Thyroid gland (tissue), 4 donors: ENCODE measurements at places on chromosomes 7 and 10. TPM values are rescaled to one million over a fixed set of nuclear protein-coding genes. Genes with fewer than 3 reads are reported as not detected.

Gene FAS
- 9.4 TPM for total RNA-seq

Gene MUC3A
- total RNA-seq = 0.22 TPM

Gene TET1
- 7.4 TPM for total RNA-seq

Gene ACTR3C
- total RNA-seq = 28.1 TPM

Gene UNCX
- total RNA-seq = not detected

Gene STN1
- total RNA-seq = 37.1 TPM

Gene AZGP1
- 3.1 TPM for total RNA-seq

- H3K4me3 ChIP-seq = no peak overlapping the region
- H3K36me3 ChIP-seq = no peaks in the 10 kb centered on the region
- DNase-seq = no peak
- no peak overlapping the region for H3K27ac ChIP-seq
Measured at GRCh38 chr7:82036146-82036886, 266.5 kb upstream of the HGF start.

- DNase-seq = no peak
- H3K36me3 ChIP-seq = no peaks in the 10 kb centered on the region
- no peaks in the 10 kb centered on the region for H3K4me1 ChIP-seq
Measured at GRCh38 chr10:64118736-64119135, 597.5 kb downstream of the REEP3 start.

- DNase-seq = no peak
- H3K27ac ChIP-seq = no peak overlapping the region
- H3K4me1 ChIP-seq = peaks cover 8% of the 10 kb centered on the region
- no peaks in the 10 kb centered on the region for H3K27me3 ChIP-seq
- peaks cover 4% of the 10 kb centered on the region for H3K36me3 ChIP-seq
Measured at GRCh38 chr7:151393031-151393977, 16.5 kb downstream of the WDR86 start.

- no peak for DNase-seq
- no peaks in the 10 kb centered on the region for H3K27me3 ChIP-seq
- no peaks in the 10 kb centered on the region for H3K36me3 ChIP-seq
- no peak overlapping the region for H3K27ac ChIP-seq
Measured at GRCh38 chr10:44177610-44178009, 207.3 kb downstream of the CXCL12 start.

- no peaks in the 10 kb centered on the region for H3K4me1 ChIP-seq
- H3K27ac ChIP-seq = no peak overlapping the region
- no peak overlapping the region for H3K4me3 ChIP-seq
- H3K27me3 ChIP-seq = no peaks in the 10 kb centered on the region
Measured at GRCh38 chr7:54712820-54713219, 46.2 kb downstream of the SEC61G start.

DNA sequence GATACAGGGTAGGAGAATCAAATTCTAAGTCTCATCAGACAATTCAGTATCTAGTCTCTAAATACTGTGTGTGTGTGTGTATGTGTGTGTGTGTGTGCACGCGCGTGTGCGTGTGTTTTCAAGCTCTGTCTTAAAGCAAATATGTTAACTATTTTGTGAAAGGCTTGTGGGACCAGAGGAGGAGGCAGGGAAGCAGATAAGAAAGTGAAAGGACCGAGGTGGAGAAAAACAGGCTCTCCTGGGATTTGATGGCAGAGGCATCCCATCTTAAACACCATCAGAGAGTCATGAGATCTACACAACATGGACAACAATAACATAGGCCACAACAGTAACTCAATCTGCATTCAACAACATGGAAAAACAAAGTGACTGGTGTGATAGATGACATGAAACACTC lies 67.1 kb downstream of the PIP4K2A start:
- no peak overlapping the region for H3K27ac ChIP-seq
- H3K36me3 ChIP-seq = no peaks in the 10 kb centered on the region
- no peaks in the 10 kb centered on the region for H3K27me3 ChIP-seq
- no peak for DNase-seq
